ENCODE measurements at places on chromosomes 4 and X.

GRCh38 chrX:37331546-37331945 lies 17.6 kb upstream of the PRRG1 start:
- no peak for DNase-seq

GRCh38 chr4:69811166-69811565 lies 48.8 kb downstream of the SULT1E1 start:
- DNase-seq: no peak

DNA sequence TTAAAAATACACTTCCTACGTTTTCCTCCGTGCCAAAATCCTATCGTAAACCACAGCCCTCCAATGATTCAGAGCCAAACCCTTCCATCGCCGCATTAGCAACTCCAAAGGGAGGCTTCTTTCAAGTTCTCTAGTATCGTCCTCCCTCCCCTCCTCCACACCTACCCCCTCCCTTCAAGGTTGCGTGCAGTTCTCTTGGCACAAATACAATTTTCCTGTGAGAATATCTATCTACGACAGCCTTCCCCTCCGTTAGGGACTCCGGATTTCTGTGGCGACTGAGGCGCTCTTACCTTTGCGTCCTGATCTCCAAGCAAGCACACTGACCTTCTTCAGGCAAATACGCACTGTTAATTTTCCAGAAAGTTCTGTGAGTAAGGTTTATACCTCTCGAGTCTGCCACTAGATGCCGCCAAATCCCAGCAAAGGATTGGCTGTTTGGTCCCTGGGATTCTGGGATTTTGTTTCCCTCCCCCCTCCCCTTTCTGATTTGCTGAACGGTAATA lies 1.2 kb upstream of the MORF4L2 start:
- peak; percentile 45 for DNase-seq

- DNase-seq: no peak
Observed at GRCh38 chr4:26931966-26932365, 71.3 kb downstream of the STIM2 start.

- no peak for DNase-seq
Observed at GRCh38 chrX:46803140-46803539, 33.7 kb upstream of the RP2 start.

- no peak for DNase-seq
Observed at GRCh38 chr4:119172223-119172622, 36.6 kb downstream of the MYOZ2 start.

GRCh38 chr4:118799231-118799942 lies 36.5 kb downstream of the SEC24D start:
- DNase-seq: no peak

DNA sequence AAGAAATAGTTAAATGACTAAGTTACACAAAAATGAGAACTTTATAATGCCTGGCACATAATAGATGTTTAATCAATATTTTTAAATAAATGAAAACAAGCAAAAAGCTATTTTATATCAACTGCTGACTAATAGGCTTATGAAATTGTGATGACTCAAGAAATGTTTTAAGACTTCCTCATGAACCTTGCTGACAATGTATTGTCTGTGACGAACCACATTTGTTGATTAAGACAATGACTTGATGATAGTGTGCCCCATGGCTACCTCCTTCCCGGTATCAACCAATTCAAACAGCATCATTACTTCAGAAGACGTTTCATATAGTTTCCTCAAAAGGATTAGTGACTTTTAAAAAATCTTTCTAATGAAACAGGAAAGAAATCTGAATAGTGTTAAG lies 7.9 kb downstream of the CXCL6 start:
- DNase-seq: no peak

DNA sequence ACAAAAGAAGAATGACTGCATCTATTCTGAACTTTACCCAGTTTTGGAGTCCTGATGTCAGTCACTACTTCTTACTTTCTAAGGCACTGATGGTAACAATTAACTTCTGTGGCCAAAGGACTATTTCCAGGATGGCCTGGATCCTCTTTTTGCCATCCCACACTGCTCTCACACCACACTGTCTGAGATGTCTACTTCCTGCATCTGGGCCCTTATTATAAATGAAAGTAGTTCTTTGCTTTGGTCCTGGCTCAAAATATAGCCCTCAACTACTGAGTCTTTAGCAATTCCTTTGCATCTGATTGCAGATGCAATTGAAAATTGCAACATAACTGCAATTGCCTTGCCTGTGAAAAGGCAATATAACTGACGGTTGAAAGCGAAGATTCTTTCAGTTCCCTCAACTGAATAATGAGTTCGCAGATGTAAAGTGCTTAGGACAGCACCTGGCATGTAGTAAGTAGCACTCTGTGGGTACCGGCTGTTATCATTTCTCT lies 44.2 kb downstream of the COQ2 start:
- no peak for DNase-seq

DNA sequence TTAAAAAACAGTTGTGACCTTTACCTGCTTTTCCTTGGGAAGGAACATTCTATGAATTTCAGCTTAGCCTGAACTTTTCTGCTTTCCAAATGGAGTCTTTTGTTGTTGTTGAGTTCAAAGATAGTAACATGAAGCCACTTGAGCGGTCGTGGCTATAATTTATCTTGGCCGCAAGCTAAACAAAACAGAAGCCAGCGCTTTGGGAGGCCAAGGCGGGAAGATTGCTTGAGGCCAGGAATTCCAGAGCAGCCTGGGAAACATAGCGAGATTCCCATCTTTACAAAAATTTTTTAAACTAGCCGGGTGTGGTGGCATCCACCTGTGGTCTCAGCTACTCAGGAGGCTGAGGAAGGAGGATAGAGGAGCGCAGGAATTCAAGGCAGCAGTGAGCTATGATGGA lies 29.9 kb downstream of the TKTL1 start:
- DNase-seq: no peak
